ENCODE measurements at places on chromosomes 2 and 18.

- no peak for DNase-seq
Observed at GRCh38 chr2:30492619-30493018, 45.6 kb downstream of the LCLAT1 start.

- DNase-seq = no peak
Observed at GRCh38 chr2:65710779-65711295, 278.4 kb upstream of the SPRED2 start.

DNA sequence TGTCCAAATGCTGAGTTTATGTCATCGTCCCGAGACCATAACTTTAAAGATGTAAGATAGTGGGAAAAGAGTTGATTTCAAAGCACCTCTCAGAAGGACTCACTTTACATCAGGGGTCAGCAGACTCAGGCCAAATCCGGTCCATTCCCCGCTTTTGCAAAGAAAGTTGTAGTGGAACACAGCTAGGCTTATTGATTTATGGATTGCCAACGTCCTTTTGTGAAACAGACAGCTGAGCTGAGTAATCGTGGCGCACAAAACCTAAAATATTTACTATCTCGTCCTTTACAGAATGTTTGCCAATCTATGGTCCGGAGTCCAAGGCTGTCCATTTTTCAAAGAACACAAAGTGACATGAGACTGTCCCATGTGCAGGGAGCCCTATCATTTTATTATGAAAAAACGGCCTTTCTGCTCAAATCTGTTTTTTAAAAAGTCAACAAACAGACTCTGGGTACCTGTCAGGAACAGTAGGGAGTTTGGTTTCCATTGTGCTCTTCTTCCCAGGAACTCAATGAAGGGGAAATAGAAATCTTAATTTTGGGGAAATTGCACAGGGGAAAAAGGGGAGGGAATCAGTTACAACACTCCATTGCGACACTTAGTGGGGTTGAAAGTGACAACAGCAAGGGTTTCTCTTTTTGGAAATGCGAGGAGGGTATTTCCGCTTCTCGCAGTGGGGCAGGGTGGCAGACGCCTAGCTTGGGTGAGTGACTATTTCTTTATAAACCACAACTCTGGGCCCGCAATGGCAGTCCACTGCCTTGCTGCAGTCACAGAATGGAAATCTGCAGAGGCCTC is at the start of gene IL1RN:
TSS of gene IL1RN (plus strand) at position 754 of the 801 bp plus-strand sequence. CDS start at position 781, 27 bp downstream.
- DNase-seq = peak; percentile 95

GRCh38 chr2:172821370-172822338 is 86.0 kb downstream of the RAPGEF4 start:
- no peak for DNase-seq

DNA sequence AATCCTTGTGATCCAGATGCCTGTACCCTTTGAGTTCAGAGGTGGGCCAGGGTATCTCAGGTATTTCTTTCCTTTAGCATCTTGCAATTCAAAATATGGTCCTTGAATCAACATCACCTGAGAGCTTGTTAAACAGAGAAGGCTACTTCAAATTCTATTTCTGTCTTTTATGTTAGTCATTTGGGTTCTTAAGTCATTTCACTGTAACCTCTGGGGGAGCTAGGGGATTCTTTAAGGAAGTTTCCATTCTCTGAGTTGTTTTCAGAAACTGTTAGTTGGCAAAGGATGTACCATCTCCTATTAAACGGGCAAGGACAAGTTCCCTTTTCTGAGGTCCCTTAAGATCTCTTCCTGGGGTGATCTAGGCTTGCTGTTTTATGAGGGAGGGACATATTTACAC is 16.6 kb downstream of the CFLAR start:
- peak; percentile 62 for DNase-seq

DNA sequence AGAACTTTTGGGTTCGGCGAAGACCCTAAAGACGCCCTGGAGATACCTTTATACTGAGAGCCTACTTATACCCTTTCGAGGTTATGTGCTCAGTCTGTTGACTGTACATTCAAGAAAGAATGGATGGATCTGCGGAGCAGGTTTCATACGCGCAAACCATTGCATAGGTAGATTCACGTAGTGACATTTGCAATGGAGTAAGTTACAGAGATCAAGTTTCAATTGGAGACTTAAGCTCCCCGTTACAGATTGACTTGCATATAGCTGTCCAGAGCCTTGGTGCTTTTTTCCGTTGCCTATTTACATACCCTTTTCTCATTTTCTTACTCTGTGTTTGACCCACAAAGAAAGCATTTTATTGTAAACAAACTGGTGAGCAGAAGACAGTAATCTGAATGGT is 923 bp downstream of the PSMD1 start:
- no peak for DNase-seq

- no peak for DNase-seq
Observed at GRCh38 chr2:52311862-52312261, 1279.9 kb upstream of the NRXN1 start.

DNA sequence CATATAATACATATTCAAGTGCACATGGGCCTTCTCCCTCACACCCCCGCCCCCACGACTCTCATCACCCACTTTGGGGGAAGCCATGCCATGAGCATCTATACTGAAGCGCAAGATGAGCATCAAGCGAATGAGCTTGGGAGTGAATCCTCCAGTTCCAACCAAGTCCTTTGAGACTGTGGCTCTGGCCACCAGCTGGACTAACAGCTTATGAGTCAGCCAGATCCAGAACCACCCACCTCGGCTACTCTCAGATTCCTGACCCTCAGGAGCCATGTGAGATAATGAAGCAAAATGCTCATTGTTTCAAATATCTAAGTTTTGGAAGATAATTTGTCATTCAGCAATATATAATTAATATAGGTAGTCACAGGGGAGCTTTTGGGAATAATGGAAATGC is 22.2 kb upstream of the IL1RL1 start:
- DNase-seq = no peak

DNA sequence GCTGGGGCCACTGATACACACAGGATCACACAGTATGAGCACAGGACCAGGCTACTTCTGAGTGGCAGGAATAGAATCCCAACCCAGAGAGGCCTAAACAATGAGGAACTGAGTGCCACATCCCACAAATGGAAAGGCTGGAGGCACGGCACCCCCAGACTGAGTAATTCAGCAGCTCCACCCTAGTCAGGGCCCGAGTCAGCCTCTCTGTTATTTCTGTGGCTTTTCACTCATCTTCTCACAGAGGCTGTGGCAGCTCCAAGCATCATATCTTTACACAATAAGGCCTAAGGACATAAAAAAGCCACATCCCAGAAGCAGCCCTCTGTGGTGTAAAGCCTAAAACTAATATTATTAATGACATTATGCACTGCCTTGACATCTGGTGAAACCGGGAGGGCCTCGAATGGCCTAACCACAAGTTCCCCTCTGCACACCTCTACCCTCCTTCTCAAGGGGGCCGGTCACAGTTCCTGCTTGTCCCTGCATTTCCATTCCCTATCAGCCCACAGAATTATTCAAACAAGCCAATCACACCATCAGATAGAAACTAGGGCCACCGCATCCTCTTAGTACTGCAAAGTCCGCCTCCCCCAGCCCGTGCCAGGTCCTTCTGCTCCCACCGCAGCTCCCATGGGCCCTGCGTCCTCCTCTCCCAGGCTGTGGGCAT is 12.5 kb upstream of the MAL start:
- DNase-seq = no peak

DNA sequence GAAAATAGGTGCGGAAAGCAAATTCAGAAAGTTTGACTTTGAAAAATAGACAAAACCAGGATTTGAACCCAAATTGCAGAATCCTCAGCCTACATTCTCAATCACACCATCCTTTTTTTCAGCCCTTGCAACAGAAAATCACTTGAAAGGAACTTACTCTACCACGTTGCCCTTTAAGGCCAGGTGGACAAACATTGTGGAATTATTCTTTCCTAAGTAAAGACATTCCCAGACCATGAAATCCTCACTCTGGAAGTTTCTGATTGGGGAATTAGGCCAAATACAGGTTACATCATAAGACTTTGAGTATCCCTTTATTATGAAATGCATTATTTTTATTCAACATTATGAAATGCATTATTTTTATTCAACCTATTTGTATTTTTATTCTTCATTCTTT is 259.4 kb downstream of the RAD51AP2 start:
- DNase-seq = no peak

- no peak for DNase-seq
Observed at GRCh38 chr2:177038787-177039484, 173.7 kb upstream of the HNRNPA3 start.

- DNase-seq = no peak
Observed at GRCh38 chr2:109699646-109700045, 85.5 kb downstream of the SOWAHC start.

- DNase-seq = peak; percentile 89
Observed at GRCh38 chr2:113240915-113241911, 37.5 kb downstream of the PAX8 start.

DNA sequence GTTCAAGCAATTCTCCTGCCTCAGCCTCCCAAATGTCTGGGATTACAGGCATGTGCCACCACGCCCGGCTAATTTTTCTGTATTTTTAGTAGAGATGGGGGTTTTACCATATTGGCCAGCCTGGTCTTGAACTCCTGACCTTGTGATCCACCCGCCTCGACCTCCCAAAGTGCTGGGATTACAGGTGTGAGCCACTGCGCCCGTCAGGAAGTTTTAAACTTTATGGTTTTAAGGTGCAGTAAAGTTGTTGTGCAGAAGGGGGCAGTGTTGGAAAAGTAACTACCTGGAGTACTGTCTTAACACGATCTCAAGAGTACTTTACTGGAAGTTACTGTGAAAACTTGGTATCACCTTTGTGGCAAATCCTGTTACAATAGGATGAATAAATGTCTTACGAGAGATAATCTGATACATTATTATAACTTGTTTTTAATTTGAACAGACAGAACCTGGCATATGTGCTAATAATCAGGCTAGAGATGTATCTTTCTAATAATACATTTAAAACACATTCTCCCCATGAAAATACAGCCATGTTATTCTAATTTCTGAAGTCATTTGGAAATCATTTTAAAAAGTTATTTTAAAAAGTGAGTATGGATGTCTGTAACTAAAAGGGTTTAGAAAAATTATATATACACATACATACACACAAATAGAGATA is 10.8 kb downstream of the SPDYA start:
- peak; percentile 55 for DNase-seq

DNA sequence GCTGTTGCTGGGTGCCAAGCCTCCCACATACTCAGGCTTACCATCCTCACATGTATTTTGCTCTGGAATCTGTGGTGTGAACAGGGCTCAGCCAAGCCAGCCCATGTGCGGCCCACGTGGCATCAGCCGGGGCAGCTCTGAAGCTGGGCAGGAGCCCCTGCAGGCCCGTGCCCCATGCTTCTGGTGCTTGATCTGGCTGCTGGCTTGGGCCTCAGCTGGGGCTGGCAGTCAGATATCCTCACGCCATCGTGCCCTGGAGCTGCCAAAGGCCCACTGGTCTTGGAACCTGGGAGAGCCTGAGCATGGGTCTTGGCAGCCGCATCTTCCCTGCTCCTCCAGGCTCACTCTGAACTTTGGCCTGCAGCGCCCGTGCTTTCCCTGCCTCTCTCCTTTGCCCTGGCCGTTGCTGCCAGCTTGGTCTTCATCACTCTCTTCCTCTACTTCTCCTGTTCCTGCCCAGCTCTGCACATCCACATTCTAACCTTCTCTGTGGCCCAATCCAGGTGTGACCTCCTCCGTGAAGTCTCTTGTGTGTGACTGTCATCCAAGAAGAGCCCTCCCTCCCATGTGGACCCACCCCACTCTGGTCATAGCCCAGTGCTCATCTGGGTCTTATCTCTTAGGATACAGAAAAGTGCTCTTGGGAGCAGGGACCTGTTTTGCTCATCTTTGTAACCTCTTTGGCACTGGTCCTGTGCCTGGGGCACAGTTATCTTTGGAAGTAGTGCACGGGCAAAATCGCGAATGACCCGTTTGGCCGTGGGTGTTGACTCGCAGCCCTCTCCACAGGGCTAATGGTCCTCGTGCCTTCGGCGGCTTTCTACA is 116.1 kb downstream of the RNF144A start:
- no peak for DNase-seq

GRCh38 chr2:23065936-23066335 is 319.0 kb upstream of the KLHL29 start:
- DNase-seq = no peak

GRCh38 chr2:240921995-240922244 is 15.8 kb downstream of the CROCC2 start:
- no peak for DNase-seq

GRCh38 chr18:70578480-70578879 is 289.6 kb downstream of the SOCS6 start:
- DNase-seq = no peak

DNA sequence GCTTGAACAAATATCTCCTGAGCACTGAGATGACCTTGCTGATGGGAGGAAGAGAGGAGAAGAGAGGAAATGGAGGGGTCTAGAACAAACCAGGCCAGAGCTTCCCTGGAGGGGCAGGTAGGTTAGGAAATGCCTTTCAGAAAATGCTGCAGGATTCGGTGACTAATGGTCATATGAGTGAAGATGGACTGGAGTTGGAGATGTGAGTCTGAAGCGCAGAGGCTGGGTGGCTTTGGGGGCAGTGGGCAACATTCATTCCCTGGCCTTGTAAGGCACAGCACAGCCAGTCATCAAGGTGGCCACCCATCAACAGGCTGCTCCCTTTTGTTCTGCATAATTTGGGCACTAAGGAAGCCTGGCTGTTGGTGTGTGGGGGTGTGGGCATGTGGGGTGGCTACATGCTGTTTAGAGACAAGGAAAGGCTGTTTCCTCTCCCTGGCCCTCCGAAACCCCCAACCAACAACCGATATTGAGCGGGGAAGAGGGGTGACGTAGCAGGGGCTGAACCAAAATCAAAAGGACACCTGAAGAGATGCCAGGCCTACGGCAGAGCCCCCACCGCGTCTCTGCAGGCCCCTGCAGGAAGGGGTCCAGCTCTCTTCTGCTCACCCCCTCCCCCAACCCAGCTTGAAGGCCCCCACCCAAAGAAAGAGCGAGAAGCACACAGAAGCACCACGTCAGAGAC is 1.5 kb downstream of the SLC30A3 start:
- no peak for DNase-seq

- DNase-seq = no peak
Observed at GRCh38 chr2:65045651-65046050, 10.6 kb upstream of the CEP68 start.

GRCh38 chr18:13672657-13673056 is 53.7 kb downstream of the FAM210A start:
- DNase-seq = no peak

- no peak for DNase-seq
Observed at GRCh38 chr18:3186678-3187658, 32.8 kb downstream of the MYOM1 start.

DNA sequence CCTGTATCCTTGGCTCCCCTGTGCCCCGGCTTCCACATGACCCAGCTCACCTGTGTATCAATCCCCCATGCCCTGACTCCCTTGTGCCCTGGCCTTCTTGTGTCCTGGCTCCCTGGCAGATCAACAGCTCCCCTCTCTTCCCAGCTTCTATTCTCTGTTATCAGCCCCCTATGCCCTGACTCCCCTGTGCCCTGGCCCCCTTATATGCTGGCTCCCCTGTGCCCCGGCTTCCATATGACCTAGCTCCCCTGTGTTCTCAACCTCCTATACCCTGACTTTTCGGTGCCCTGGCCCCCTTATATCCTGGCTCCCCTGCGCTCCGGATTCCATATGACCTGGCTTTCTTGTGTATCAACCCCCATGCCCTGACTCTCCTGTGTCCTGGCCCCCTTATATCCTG is 209.2 kb downstream of the LOXHD1 start:
- DNase-seq = no peak
